ENCODE measurements at places on chromosomes 6 and 20.

- DNase-seq, result no peak
These were observed 244.4 kb downstream of the SAMD5 start for GRCh38 chr6:147752689-147753403.

GRCh38 chr20:8571611-8572010 is 439.5 kb downstream of the PLCB1 start:
- DNase-seq, result no peak

GRCh38 chr6:112017760-112018537 is 36.0 kb upstream of the CCN6 start:
- no peak for DNase-seq

DNA sequence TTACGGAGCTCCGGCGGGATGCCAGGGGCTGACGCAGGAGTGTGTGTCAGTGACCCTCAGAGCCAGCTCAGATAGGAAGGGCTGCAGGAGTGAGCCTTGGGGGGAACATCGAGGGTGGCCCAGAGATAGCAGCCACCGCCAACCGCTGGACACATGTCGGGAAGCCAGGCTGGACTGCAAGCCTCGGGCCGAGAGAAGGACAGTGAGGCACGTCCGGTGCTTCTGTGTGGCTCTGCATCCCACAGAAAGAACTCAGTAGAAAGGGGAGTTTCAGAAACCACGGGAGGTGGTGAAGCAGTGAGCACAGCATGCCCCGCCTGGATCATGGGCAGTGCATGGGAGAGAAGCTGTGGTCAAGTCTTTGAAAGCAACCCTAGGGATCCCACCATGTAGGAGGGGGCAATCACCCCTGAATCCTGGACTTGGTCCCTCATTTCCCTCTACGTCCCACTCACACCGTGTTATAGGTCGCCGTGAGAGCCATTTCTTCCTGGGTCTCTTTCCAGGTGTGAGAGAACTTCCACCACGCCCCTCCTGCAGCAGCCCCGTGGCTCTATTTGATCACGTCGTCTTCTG is 383.7 kb upstream of the CDH4 start:
- no peak for DNase-seq

DNA sequence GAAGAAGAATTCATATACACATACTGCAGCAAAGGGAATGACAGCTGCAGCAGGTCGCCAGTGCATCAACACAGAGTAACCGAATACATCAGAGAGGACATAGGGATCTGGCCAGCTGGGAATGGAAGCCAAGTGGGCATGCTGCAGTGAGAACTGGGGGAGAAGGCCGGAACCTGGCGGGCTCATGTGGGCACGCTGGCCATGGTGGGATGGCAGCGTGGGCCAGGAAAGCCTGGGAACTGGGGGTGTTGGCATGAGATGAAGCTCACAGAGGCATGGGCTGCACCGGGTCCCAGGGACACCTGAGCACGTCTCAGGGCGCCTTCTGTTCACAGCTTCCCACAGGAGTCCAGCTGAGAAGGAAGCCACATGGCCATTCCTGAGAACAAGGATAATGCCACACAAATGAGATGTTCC is 139.5 kb upstream of the AGPAT4 start:
- no peak for DNase-seq

DNA sequence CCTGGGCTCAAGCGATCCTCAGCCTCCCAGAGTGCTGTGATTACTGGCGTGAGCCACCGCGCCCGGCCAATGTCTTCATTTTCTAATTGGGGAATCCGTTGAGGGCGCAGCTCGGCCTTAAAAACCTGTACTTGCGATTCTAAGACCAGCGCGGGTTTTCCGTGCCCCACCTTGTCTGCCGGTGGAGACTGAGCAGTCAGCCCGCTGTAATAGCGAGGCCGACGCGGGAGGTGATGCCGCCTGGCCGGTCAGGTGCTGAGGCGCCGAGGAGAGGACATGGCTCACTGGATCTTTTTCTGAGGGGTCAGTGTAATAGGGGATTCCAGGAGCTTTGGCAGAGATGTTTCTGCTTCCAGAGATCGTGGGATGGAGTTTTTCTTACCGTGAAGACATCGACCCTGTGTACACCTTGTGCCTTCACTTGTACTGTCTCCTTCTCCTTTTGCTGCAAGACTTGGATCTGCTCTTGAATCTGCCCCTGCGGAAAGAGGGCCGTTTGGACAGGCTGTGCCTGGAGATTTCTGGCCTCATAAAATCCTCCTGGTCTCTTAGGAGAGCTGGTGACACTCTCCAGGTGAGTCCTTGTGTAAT is 1.5 kb downstream of the TRIM31 start:
- no peak for DNase-seq

DNA sequence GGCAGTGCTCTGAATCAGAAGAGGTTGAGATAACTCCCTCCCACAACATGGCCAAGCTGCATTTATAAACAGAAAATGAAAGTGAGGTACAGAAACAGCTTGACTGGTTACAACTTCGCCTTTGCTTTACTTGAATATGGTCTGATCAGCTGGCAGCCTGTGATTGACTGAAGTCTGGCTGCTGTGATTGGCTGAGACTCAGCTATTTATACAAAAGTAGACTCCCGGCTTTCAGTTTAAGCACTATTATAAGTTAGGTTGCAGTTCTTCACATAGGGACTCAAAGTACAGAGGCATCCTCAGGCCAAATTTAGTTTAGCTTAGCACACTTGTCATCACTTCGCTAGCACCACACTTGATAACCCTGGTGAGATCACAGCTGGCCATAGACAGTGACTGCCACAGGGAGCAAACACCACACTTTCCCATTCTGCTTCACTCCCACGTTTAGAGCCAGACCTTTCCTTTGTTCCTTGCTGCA is 362.6 kb downstream of the EPM2A start:
- DNase-seq, result no peak

DNA sequence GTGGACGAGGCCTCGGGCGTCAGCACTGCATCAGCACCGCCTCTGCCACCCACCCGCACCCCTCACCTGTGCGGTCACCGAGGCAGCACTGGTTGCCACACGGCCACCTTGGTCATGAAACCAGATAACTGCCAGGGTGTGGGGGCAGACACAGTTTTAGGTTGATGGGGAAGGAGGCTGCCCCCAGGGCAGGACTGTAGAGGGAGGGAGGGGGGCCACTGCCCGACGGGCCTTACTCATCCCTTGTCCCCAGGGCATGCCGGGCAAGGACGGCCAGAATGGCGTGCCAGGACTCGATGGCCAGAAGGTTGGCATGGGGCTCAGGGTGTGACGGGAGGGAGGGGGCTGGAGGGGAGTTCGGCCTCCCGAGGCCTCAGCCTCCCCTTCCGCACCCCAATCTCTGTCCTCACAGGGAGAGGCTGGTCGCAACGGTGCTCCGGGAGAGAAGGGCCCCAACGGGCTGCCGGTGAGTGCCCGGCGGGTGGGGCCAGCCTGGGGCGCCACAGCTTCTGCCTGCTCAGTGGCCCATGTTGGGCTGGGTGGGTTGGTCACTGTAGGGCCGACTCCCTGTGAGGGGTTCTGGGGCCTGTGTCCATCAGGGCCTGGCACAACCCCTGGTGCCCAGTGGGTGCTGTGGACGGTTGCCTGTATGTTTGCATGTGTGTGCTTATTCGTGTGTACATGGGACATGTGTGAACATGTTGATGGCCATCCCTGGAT is 11.8 kb downstream of the COL9A3 start:
- no peak for DNase-seq
